K562 (cell line): ENCODE measurements at places on chromosomes 5 and 9.
A peak's percentile ranks its signal among the peaks of the same experiment; 100 is the strongest.

- no peaks in the 10 kb centered on the region for H3K36me3 ChIP-seq
- H3K4me1 ChIP-seq, result peaks cover 44% of the 10 kb centered on the region
- DNase-seq, result peak; percentile 71
- no peaks in the 10 kb centered on the region for H3K27me3 ChIP-seq
- no peak overlapping the region for H3K4me3 ChIP-seq
Measured at GRCh38 chr9:120891245-120891883, 14.4 kb upstream of the PHF19 start.

- H3K4me3 ChIP-seq, result no peak overlapping the region
- DNase-seq, result no peak
- H3K4me1 ChIP-seq, result no peaks in the 10 kb centered on the region
- H3K27me3 ChIP-seq, result peaks cover 18% of the 10 kb centered on the region
- H3K27ac ChIP-seq, result no peak overlapping the region
Measured at GRCh38 chr5:170511551-170512258, 7.9 kb downstream of the KCNIP1 start.

DNA sequence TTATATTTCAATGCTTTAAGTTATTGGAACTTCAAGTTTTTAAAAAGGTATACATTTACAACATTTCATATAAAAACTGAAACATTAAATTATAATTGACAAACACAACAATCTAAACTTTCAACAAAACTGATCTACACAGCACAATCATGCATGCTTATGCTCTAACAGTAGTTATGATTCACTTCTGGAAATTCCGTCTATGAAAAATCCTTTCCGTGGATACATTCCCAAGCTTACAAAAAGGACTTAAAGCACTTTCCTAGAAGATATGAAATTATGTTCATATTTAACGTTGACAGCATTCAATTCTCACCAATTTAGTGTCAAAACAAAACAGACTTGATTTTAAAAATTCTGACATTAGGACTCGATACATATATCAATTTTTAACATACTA, 3.7 kb downstream of the HNRNPH1 start:
- no peak for DNase-seq
- H3K36me3 ChIP-seq, result peaks cover 78% of the 10 kb centered on the region
- H3K4me3 ChIP-seq, result peak overlapping the region; percentile 95
- H3K27ac ChIP-seq, result no peak overlapping the region
- no peaks in the 10 kb centered on the region for H3K27me3 ChIP-seq

DNA sequence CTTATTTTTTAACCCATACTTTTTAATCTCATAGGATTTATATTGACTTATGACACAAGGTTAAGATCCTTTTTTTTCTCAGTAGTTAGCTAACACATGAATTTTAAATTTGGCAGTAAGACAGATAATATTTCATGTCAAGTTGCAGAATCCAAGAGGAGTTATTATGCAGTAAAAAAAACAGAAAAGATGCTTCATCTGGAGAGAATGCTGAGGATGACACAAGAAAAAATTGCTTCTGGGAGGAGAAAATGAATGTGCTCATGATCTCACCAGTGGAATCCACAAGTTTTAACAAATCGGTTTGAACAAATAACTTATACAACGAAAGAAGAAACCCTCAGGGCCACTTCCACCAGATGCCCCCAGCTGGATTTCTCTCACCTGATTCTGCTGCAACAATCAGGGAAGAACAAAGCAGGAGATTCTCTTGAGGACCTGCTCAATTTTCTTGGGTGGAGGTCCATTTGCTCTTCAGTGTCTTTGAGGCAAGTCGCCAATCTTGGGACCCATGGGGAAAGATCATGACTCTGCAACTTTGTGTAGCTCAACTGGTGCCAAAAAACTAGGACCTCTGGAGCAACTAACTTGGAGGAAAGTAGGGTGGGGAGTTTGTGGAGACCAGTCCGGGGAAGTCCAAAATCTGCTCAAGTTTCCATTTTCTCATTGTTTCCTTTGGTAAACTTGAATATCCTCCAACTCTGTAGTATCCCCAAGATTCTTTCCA, 50.5 kb upstream of the TNFSF15 start:
- no peaks in the 10 kb centered on the region for H3K4me1 ChIP-seq
- H3K27ac ChIP-seq, result no peak overlapping the region
- H3K4me3 ChIP-seq, result no peak overlapping the region

GRCh38 chr5:173099461-173099860, 43.3 kb downstream of the CREBRF start:
- no peak for DNase-seq
- no peak overlapping the region for H3K27ac ChIP-seq
- H3K4me3 ChIP-seq, result no peak overlapping the region
- H3K27me3 ChIP-seq, result no peaks in the 10 kb centered on the region
- no peaks in the 10 kb centered on the region for H3K4me1 ChIP-seq

- no peaks in the 10 kb centered on the region for H3K36me3 ChIP-seq
- H3K4me1 ChIP-seq, result no peaks in the 10 kb centered on the region
- H3K27ac ChIP-seq, result no peak overlapping the region
- H3K27me3 ChIP-seq, result no peaks in the 10 kb centered on the region
Measured at GRCh38 chr9:9552665-9553064, 1060.1 kb downstream of the PTPRD start.

DNA sequence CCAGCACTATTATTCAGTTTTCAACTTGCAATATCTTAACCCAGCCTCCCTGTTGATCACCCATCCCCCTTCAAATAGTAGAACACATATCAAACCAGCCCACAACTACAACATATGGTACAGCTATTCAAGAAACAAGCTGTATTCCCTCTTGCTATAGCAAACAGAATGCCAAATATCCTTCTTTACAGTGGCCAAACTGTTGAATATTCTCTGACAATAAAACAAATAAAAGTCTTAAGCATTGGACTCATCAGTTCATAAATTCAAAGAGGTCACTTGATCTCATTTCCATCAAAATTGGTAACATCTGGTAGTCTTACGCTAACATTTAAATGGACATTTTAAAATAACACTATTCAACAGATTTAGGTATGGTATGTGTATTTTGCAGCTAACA, 350.8 kb downstream of the EFNA5 start:
- no peaks in the 10 kb centered on the region for H3K27me3 ChIP-seq
- no peaks in the 10 kb centered on the region for H3K4me1 ChIP-seq
- H3K4me3 ChIP-seq, result no peak overlapping the region
- H3K36me3 ChIP-seq, result no peaks in the 10 kb centered on the region

DNA sequence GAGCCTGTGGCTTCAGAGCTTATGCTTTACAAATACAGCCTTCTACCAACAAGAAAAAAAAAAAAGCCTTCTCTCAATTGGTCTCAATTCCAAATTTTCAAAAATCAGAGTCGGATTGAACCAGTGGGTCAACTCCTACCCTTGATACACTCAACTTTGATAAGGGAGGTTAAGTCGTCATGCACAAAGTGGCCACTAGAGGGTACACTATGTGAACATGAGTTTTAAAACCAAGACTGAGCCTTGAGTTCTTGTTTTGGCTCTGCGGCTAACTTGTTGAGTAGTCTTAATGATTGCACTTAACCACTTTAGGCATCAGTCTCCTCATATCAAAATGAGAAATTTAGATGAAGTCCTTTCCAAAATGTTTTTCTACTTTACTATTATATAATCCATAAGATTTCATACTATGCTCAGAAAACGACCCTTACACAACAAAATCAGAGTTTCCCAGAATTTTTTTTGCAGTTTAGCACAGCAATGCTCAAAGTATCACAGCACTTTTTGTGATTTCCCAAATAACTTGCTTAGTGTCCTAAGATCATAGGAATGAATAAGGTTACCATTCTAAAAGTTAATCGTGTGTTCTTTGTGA, 92.9 kb upstream of the MTAP start:
- H3K36me3 ChIP-seq, result no peaks in the 10 kb centered on the region
- H3K4me1 ChIP-seq, result no peaks in the 10 kb centered on the region
- no peak overlapping the region for H3K27ac ChIP-seq
- H3K4me3 ChIP-seq, result no peak overlapping the region
- no peaks in the 10 kb centered on the region for H3K27me3 ChIP-seq

DNA sequence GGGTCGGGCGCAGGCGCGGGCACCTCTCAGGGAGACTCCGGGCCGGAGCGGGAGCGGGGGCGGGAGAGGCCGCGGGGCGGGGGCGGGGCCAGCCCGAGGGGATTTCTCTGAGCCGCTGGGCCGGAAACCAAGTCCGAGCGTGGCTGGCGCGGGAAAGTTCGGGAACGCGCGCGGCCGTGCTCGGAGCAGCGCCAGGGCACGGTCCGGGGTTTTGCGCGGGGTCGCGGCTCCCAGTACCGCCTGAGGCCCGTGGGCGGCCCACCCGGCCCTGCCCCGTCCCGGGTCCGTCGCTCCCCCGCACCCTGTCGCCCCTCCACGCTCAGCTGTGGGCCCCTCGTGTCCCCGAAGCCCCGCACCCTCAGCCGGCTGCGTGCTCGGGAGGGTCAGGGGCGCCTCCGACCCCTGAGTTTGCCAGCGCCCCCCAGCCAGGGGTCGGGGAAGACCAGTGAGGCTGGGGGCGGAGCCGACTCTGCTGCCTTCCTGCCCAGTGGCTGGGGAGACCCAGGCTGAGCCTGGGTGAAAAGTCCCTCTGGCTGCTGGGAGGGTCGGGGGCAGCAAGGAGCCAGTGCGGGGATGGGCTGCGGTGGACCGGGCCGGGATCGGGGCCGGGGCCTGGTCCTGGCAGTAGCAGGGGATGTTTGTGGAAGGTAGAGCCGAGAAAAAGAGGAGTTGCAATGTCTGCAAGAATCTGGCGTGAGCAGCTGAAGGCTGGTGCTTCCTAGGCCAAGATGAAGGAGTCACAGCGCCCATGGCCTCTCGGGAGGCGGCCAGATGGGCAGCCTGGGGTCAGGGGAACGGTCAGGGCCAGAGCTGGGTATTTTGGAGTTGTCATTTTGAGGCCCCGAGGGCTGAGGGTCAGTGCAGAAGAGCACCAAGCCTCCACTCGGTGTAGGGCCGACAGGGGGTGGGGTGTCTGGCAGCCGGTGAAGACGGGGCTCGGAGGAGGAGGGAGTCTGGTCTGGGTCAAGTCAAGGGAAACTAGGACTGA, 588 bp downstream of the TRAF2 start:
- peaks cover 38% of the 10 kb centered on the region; the same call in 2 of the 3 replicates for H3K36me3 ChIP-seq
- peak; percentile 44 for DNase-seq
- H3K27ac ChIP-seq, result peak overlapping the region; percentile 88
- peaks cover 60% of the 10 kb centered on the region for H3K4me1 ChIP-seq

DNA sequence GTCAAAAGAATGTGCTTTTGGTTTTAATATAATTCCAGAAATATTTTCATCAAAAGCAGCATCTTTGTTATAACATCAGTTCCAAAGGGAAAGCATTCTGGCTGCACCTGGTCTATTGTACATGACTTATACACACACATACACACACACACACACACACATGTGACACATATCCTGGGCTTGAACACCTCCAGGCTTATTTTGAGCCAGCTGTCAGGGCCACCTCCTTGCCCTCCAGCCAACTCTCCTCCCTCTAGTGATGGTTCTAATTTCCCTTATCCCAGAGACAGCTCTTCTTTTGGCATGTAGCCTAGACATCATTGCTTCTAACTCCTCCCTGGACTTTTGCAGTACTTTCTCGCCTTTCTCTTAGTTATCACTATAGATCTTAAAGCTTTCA, 115.0 kb downstream of the PIK3R1 start:
- no peak for DNase-seq
- H3K27ac ChIP-seq, result no peak overlapping the region
- no peaks in the 10 kb centered on the region; the same call in 2 of the 3 replicates for H3K36me3 ChIP-seq

DNA sequence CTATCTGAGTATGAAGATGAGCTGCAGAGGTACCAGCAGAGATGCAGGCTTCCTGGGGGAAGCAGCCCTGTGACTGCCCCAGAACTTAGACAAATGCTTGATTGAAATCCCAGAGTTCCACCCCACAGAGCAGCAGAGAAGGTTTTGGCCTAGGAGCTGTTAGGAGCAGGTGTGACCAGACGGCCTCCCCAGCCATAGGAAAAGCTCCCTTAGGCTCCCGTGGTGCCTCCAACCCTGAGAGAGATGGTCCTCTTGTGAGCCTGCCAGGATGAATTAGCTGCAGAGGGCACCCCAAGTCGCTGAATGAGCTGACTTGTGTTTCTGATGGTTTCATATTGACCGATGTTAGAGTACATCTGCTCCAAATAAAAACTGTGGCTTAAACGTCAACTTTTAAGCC, 22.1 kb downstream of the NTRK2 start:
- DNase-seq, result no peak
- H3K4me3 ChIP-seq, result no peak overlapping the region
- no peaks in the 10 kb centered on the region for H3K36me3 ChIP-seq
- no peak overlapping the region for H3K27ac ChIP-seq
- H3K27me3 ChIP-seq, result no peaks in the 10 kb centered on the region
- H3K4me1 ChIP-seq, result no peaks in the 10 kb centered on the region

DNA sequence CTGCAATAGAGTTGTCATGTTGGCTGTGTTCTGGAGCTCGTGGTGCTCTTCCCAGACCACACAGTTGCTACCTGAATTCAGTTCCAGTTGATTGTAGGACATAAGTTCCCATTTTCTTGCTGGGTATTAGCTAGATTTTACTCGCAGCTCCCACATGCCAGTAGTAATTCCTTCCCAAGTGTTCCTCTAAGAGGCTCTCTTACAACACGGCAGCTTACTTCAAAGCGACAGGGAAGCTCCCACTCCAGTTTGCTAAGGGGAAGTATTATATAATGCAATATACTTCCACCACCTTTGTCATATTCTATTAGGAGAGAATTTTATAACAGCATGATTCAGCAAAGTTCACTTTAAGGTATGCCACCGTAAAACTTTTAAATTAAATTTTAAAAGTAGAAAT, 623.0 kb downstream of the SLCO4C1 start:
- H3K4me3 ChIP-seq, result no peak overlapping the region
- no peak overlapping the region for H3K27ac ChIP-seq
- H3K27me3 ChIP-seq, result no peaks in the 10 kb centered on the region
- no peak for DNase-seq
- no peaks in the 10 kb centered on the region for H3K36me3 ChIP-seq

DNA sequence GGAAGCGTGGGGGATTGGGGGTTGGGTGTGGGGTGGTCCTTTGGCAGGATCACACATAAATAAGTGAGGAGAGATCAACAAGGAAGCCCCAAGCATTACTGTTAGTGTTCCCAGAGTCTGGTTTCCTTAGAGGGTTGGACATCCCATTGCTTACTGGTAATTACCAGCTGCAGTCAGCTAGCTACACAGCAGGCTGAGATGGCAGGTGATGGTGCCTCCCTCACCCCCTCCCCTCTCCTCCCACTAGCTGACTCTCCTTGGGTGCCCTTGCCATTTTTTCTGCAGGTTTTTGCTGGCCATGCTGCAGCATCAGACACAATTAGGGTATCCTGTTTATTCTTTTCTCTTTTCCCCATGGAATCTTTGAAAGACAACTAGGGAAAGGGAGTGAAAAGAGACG, 107.5 kb upstream of the TLR4 start:
- no peaks in the 10 kb centered on the region for H3K27me3 ChIP-seq
- H3K4me1 ChIP-seq, result no peaks in the 10 kb centered on the region
- H3K4me3 ChIP-seq, result no peak overlapping the region
- H3K36me3 ChIP-seq, result no peaks in the 10 kb centered on the region
- H3K27ac ChIP-seq, result no peak overlapping the region

- peaks cover 13% of the 10 kb centered on the region; the same call in 2 of the 3 replicates for H3K4me1 ChIP-seq
- H3K27ac ChIP-seq, result no peak overlapping the region
- H3K36me3 ChIP-seq, result no peaks in the 10 kb centered on the region
- H3K27me3 ChIP-seq, result no peaks in the 10 kb centered on the region
Measured at GRCh38 chr5:122101636-122102285, 23.7 kb upstream of the LOX start.
